Left lobe of liver (tissue), 2 donors: ENCODE measurements at places on chromosomes 6 and 20.

GRCh38 chr20:2697768-2698167 lies 5.2 kb downstream of the EBF4 start:
- DNase-seq: peak; percentile 8

DNA sequence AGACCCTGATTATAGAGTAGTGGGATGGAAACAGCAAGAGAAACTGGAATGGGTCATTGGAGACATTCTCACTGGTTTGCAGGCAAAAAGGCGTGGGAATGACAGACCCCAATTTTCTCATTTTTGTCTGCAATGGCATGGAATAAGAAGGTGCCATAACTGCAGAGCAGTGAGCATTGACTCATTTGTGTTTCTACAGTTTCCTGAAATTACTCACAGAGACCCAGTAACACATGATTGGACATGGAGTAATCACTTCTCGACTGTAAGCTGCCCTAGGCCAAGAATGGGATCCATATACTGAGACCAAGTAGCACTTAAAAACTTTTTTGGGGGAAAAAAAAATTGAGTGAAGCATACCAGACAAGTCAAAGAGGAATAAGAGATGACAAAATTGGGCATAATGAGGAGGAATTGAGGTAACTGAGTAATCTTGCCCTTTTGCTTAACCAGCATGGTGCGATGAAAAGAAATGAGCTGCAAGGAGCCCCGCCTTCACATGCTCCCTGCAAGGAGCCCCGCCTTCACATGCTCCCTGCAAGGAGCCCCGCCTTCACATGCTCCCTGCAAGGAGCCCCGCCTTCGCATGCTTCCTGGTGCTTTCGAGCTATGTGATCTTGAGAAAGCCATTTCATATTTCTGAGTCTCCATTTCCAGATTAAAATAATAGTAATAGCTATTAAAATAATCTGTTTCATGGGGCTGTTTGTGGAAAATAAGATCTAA lies 44.1 kb downstream of the NHSL1 start:
- DNase-seq: no peak

GRCh38 chr6:155248008-155249001 lies 15.5 kb upstream of the CLDN20 start:
- no peak for DNase-seq

GRCh38 chr6:142968601-142969000 lies 23.6 kb upstream of the HIVEP2 start:
- DNase-seq: no peak

- no peak for DNase-seq
Observed at GRCh38 chr6:13573669-13574110, 711 bp upstream of the SIRT5 start.

- no peak for DNase-seq
Observed at GRCh38 chr20:33657704-33658095, 4.4 kb upstream of the C20orf144 start.

DNA sequence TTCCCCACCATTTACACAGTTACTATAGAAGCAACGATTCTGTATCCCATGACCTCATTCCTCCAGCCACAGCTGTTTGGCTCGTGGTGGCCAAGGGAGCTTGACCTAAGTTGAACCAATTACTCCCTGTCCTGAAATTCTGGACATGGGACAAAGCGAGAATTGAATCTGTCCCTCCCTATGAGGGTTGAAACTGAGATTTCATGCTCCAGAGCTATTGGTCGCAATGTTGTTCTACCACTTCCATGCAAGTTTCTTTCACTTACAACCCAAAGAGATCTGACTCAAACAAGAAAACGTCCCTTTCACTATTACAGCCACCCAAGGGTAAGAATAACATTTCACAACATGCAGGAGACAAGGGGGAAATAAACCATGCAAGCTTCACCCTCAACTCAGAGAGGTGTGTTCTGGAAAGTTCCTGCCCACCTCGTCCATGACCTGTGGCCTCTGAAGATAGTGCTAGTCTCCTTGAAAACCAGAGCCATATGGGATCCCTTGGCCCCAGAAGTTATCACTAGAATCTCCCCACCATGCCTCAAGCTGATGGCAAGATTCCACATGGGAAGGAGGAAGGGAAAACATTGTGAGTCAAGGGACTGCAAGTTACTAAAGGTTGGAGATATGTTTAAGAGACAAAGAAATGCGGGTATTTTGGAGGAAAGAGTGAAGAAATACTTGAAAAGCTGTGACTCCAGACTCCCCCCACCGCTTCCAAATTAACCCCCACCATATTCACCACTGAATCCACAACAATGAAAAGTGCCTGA lies 74.5 kb upstream of the SRSF6 start:
- no peak for DNase-seq

GRCh38 chr20:9626357-9626756 lies 112.0 kb downstream of the LAMP5 start:
- no peak for DNase-seq

GRCh38 chr6:50993941-50994720 lies 175.5 kb downstream of the TFAP2B start:
- DNase-seq: no peak

DNA sequence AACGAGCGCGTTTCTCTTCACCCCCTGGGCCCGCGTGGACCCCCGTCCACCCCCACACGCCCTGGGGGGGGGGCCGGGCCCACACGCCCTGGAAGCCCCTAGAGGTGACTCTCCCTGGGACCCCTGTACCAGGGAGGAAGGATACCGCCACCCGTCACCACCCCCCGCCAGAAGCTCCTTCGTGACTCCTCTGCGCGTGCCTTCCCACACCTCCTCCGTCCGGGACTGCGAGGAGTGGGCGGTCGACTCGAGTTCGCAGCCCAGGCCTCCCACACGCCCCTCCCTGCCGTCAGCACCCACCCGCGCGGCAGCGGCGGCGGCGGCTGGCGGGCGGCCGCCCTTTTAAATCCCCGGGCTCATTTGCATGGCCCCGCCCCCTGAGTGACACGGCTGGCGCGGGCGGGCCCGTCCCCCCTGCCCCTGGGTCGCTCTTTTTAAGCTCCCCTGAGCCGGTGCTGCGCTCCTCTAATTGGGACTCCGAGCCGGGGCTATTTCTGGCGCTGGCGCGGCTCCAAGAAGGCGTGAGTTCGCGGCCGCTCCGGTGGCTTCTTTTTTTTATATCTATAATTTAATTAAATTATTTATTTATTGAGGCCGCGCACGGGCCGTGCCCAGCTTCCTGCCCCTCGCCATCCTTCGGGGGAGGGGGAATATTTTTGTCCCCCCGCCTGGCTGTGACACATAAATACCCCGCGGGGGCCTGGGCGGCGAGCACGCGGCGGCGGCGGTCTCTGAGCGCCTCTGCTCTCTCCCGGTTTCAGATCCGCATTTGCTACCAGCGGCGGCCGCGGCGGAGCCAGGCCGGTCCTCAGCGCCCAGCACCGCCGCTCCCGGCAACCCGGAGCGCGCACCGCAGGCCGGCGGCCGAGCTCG lies at the start of gene HMGA1:
HMGA1 (plus strand) TSS at position 431 of the 873 bp plus-strand sequence. CDS start 3,908 bp downstream, outside the sequence.
- peak; percentile 89 for DNase-seq

- no peak for DNase-seq
Observed at GRCh38 chr6:31568537-31568961, 3.5 kb upstream of the LTA start.

GRCh38 chr6:158662954-158663624 lies 13.2 kb downstream of the SYTL3 start:
- DNase-seq: no peak

- DNase-seq: no peak
Observed at GRCh38 chr6:100568255-100568654, 103.5 kb upstream of the SIM1 start.

DNA sequence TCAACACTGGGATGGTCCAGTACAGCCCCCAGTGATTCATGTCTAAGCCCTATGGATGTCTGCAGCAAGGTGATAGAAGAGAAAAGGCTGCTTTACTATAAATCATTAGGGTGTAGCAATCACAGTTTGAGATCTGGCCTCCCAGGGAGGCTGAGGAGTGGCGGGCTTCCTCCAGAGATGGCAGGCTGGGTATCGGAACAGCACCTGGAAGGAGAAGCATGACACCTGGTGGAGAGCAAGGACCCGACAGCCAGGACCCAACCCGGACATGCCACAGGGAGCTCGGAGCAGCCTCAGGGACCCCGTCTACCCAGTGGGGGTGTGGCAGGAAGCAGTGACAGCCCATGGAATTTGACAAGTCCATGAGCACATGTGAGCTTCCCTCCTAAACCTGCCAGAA lies 114.8 kb upstream of the CD93 start:
- no peak for DNase-seq

GRCh38 chr6:116412270-116412669 lies 41.5 kb downstream of the DSE start:
- no peak for DNase-seq

DNA sequence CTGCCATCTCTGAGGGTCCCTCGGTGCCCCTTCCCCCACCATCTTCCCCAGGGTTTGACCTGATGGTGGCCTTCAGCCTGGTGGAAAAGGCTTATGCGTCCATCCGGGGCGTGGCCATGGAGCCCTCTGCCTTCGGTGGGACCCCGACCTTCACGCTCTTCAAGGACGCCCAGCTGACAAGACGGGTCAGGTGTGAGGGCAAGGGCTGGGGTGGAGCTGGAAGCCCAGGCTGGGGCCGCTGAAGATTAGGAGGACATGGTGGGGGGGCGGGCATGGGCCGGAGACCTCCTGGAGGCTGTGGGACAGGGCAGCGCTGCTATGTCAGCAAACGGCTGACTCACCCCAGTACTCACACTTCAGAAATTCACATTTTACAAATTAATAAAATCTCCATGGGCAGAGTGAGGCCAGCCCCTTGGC lies 23.5 kb downstream of the COL20A1 start:
- DNase-seq: no peak

DNA sequence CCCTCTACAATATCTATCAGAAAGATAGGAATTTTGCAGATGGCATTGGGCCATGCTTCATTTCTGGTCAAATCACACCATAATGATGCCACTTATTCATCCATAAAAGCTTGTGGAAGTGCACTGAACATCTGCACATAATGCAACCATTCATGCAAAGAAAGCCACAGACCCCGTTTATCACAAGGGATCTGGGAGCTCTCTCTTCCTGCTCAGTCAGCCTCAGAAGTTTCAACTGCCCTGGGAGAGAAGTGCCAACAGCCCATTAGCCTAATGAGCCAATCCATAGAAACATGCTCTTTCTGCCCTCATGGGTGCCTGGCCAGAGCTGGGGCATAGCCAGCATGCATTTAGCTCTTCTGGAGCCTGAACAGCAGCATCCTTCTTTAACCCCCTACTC lies 85.8 kb downstream of the SLC35F1 start:
- DNase-seq: no peak

DNA sequence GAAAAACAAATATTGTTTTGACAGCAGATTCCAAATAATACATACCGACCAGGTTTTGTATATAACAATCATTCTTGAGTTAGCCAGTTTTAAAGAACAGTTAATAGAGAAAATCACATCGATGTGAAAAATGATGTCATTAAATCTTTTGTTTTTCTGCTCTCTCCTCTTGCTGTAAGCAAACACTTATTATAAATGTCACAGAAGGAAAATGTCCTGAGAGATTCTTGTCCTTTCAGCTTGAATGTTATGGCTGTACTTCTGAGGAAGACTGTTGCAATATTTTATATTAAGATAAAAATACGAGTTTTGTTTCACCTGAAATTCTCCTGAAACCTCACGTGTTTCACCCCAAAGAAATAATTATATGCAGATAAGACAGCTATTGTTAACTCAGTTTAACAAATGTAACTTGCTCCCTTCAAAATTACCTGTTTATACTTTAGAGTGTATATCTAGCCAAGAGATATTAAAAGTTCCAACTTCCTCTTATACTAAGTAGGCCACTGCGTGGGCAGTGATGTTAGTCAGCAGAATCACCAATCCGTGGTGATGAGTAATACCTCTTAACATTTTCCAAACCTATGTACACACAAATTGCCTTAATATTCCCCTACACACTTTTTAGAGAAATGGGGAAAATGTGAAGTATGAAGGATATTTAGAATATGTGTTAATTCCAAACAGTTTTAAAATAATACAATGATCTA lies 1111.4 kb upstream of the CITED2 start:
- no peak for DNase-seq

- no peak for DNase-seq
Observed at GRCh38 chr6:54601600-54602300, 244.8 kb upstream of the FAM83B start.

GRCh38 chr6:158660333-158660754 lies 10.5 kb downstream of the SYTL3 start:
- DNase-seq: peak; percentile 48

- no peak for DNase-seq
Observed at GRCh38 chr6:147109707-147110106, 94.5 kb upstream of the STXBP5 start.
